NCI-H2107 (cell line): ENCODE measurements at places on chromosomes 4 and X.

GRCh38 chr4:83237591-83237990, 47.0 kb downstream of the COQ2 start:
- no peak for DNase-seq

- no peak for DNase-seq
These were observed 291.9 kb upstream of the VCX3A start for GRCh38 chrX:6826856-6827255.

DNA sequence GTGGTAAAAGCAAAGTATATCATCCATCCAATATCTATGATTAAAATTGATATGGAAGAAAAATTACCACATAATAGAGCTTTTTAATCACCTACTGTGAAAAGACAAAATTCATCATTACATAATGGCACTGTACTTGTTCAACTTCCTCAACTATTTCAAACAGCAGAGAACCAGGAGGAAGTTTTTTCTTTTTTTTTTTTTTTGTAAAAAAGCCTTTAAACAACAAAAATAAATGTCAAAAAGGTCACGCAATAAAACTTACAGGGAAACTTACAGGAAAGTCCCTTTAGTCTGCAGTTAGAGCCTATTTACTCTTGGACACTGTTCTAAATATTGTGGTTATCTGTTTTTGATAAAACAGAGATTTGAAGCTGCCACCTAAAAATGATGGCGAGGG, 4.8 kb downstream of the PDGFC start:
- DNase-seq = no peak

GRCh38 chrX:27924261-27924660, 57.0 kb downstream of the DCAF8L1 start:
- no peak for DNase-seq

- no peak for DNase-seq
These were observed 120.8 kb downstream of the ADAMTS3 start for GRCh38 chr4:72448231-72448630.

GRCh38 chr4:13701937-13702446, 74.5 kb upstream of the BOD1L1 start:
- no peak for DNase-seq

GRCh38 chrX:142312591-142312990, 107.5 kb upstream of the MAGEC2 start:
- no peak for DNase-seq
